ENCODE measurements at places on chromosomes 13 and 19.

DNA sequence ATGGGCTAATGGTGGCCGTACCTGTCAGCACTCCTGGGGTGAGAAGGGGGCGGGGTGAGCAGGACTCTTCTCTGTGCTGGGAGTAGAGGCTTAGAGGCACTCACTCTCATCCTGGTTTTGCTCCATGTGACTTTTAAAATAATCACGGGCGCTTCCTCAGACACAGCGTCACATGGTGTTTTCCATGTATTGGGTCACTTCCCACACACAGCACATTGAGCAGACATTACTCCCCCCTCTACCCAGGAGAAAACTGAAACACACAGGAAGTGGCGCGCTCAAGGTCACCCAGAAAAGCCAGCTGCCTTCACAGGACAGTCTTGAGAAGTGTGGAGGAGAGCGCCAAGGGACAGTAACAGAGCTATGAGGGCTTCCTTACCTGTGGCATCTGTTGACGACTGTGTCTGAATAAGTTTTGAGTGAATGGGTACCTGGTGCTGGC, 23.2 kb downstream of the SPATA13 start:
- DNase-seq: no peak

DNA sequence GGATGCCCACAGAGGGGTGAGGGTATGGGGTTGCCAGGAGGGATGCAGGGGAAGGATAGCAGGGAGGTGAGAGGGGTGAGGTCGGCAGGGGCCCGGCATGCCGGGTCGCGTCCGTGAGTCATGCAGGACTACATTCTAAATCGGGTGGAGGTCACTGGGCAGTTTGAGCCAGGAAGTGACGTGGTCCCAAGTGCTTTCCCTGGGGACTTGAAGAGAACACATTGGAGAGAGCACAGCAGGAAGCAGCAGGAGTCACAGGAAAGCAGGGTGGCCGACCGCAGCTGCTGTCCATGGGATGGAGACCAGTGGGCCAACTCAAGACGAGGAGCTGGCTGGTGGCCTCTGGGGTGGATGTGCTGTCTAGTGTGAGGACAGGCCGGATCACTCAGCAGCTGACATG, 92.0 kb upstream of the WASF3 start:
- no peak for DNase-seq

- no peak for DNase-seq
Measured at GRCh38 chr13:20945952-20946383, 43.4 kb upstream of the XPO4 start.

- no peak for DNase-seq
Measured at GRCh38 chr13:24043590-24044350, 116.8 kb upstream of the SPATA13 start.

GRCh38 chr13:44299152-44299943, 74.3 kb upstream of the SERP2 start:
- no peak for DNase-seq

GRCh38 chr19:4077800-4078684, 11.3 kb upstream of the ZBTB7A start:
- DNase-seq: no peak
